Hepatocyte (in vitro differentiated cells): ENCODE measurements at places on chromosomes 12 and 14.

GRCh38 chr12:19819231-19819630 is 379.9 kb downstream of the AEBP2 start:
- DNase-seq, result no peak
- H3K27me3 ChIP-seq, result no peaks in the 10 kb centered on the region
- H3K27ac ChIP-seq, result no peak overlapping the region
- H3K4me3 ChIP-seq, result no peak overlapping the region
- H3K36me3 ChIP-seq, result no peaks in the 10 kb centered on the region
- no peaks in the 10 kb centered on the region for H3K4me1 ChIP-seq

GRCh38 chr14:63867933-63868921 is 15.4 kb downstream of the SYNE2 start:
- no peak for DNase-seq
- H3K27ac ChIP-seq, result no peak overlapping the region
- no peaks in the 10 kb centered on the region for H3K27me3 ChIP-seq
- H3K4me1 ChIP-seq, result no peaks in the 10 kb centered on the region

DNA sequence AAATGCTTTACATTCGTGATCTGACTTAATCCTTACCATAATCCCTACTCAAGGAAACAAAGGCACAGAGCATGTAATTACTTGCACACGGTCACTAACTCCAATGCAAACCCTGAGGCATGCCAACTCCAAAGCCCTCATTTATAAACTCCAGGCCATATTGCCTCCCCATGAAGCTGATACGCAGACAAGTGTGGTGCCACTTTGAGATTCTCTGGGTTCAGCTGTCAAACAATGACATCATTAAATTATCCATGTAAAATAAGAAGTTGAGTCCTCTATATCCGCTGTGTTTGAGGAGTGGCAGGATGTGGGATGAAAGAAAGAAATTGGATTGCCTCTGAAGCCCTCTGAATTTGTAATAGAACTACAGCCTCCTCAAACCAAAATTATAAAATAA is 62.8 kb downstream of the ANO4 start:
- no peak overlapping the region for H3K27ac ChIP-seq
- H3K27me3 ChIP-seq, result no peaks in the 10 kb centered on the region
- no peak overlapping the region for H3K4me3 ChIP-seq

DNA sequence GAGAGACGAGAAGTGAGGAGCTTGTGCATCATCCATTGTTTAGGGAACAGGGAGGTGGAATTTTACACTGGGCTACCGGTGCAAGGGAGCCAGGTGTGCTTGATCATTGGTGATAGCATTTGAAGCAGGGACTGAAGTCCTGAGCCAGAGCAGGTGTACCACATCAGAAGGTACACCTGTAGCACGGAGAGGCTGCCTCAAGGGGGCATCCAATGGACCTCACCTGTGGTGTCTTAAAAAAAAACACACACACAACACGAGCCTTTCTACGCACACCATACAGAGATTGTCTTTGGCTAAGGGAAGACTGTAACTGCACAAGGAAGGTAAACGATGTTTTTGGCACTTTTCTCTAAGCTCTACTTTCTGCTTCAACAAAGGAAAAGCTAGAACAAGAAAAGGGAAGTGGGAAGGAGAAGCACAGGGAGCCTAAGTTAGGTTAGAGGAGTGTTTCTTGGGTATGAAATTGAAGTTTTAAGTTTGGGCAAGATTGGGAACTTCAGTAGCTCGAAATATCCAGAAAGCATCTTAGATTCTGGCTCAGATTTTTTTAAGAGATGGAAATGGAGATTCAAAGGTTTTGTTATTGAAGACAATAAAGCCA is 334.3 kb upstream of the FBXO33 start:
- H3K27me3 ChIP-seq, result no peaks in the 10 kb centered on the region
- H3K4me3 ChIP-seq, result no peak overlapping the region
- no peak for DNase-seq
- H3K4me1 ChIP-seq, result no peaks in the 10 kb centered on the region

- H3K27me3 ChIP-seq, result no peaks in the 10 kb centered on the region
- H3K27ac ChIP-seq, result peak overlapping the region; percentile 78
- DNase-seq, result no peak
These were observed 24.1 kb downstream of the DUSP16 start for GRCh38 chr12:12538535-12538934.

DNA sequence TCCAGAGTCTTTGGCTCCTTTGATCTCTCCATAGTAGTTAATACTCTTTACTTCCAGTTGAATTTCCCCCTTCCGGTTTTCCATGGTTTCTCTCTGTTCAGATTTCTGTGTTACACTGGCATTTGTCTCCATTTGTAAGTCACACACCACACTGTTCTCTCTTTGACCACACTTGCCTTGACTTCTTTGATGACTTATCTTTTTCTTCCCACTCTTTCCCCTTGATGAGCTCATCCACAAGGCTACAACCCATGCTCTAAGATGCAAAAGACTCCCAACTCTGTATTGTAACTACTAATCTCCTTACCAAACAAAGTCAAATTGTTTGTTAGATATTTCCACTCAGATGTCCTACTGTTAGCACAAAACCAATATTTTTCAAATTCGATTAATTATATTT is 242.7 kb upstream of the E2F7 start:
- H3K4me3 ChIP-seq, result no peak overlapping the region
- DNase-seq, result no peak
- H3K36me3 ChIP-seq, result no peaks in the 10 kb centered on the region

- H3K27me3 ChIP-seq, result peaks cover 6% of the 10 kb centered on the region
- H3K36me3 ChIP-seq, result no peaks in the 10 kb centered on the region
- DNase-seq, result no peak
- H3K27ac ChIP-seq, result no peak overlapping the region
- H3K4me1 ChIP-seq, result no peaks in the 10 kb centered on the region
- no peak overlapping the region for H3K4me3 ChIP-seq
These were observed 28.9 kb upstream of the TMX1 start for GRCh38 chr14:51211149-51211548.

- no peaks in the 10 kb centered on the region for H3K36me3 ChIP-seq
- no peak overlapping the region for H3K27ac ChIP-seq
- H3K4me3 ChIP-seq, result no peak overlapping the region
- no peaks in the 10 kb centered on the region for H3K4me1 ChIP-seq
- no peaks in the 10 kb centered on the region for H3K27me3 ChIP-seq
These were observed 139.3 kb upstream of the PZP start for GRCh38 chr12:9347328-9348127.

GRCh38 chr12:92519284-92519683 is 183.5 kb upstream of the PLEKHG7 start:
- DNase-seq, result no peak
- peaks cover 7% of the 10 kb centered on the region for H3K4me1 ChIP-seq
- no peak overlapping the region for H3K4me3 ChIP-seq
- no peak overlapping the region for H3K27ac ChIP-seq

DNA sequence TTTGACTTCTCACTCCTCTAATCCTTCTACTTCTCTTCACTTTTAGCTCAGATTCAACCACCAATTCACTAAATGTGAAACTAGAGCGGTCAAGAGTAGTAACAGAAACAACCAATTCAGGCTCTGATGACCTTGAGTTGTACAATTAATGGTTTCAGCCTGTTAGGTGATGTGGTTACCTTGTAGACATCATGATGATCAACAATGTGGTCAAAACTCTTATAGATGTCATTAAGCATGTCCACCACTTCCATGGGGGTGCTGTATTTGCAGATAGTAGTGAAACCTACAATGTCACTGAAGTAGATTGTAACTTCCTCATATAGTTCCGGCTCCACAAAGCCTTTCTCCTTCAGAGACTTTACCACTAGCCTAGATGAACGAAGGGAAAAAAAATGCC is 54.1 kb upstream of the PLBD1 start:
- H3K27me3 ChIP-seq, result no peaks in the 10 kb centered on the region
- H3K4me3 ChIP-seq, result no peak overlapping the region
- no peaks in the 10 kb centered on the region for H3K36me3 ChIP-seq

DNA sequence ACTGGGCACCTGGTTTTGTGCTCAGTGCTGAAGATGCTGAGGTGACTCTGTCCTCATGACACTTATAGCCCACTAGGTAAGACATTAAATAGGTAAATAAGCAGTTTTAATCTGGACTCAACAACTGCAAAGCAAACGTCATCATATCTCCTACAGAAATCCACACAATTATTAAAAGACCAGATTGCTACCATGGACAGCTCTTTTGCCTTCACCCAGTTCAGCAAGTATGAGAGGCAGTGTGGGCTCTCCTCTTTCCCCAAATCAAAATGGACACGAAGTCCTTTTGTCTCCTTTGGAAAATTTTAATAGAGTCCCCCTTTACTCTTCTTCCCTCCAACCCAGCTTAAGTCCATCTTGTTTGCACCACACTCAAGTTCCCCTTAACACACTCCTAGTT is 171.1 kb downstream of the RPAP3 start:
- DNase-seq, result peak; percentile 23
- H3K27me3 ChIP-seq, result no peaks in the 10 kb centered on the region
- no peak overlapping the region for H3K4me3 ChIP-seq
- H3K36me3 ChIP-seq, result no peaks in the 10 kb centered on the region
- no peak overlapping the region for H3K27ac ChIP-seq
